Hematopoietic multipotent progenitor cell (in vitro differentiated cells): ENCODE measurements at places on chromosomes 6 and 20.

DNA sequence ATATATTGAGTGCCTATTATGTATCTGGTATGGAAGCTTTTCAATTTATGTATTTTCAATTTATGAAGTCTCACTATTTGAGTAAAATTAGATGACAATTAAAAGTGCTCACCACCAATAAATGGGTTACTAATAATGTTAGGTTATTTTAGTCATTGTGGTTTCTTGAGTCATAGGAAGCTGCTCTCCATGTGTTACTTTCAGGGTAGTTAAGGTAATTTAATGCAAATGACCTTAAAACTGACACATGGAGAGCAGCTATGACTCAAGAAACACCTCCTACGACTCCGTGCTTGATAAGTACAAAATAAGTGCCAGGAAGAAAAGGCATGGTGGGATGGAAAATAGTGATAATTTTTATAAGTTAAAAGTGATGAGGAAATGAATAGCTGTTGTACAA lies 16.5 kb upstream of the TINAG start:
- no peak for DNase-seq

DNA sequence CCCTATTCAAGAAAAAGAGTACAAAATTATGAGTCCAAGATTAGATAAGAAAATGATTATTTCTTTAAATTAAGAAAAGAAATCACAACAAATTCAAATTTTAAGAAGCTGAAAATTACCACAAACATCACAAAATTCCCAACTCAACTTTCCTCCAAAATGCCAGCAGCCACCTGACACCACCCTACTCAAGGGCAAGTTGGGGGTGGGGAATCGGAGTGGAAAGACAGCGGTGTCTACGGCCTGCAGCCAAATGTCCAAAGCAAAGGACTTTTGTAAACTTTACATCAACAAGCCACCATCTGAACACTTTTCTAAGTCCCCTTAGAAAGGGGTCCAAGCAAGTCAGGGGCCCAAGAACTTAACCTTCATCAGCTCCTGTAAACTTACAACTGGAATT lies 1.6 kb upstream of the EYA2 start:
- no peak for DNase-seq

- DNase-seq, result no peak
Observed at GRCh38 chr6:15614277-15614676, 48.6 kb downstream of the DTNBP1 start.

- no peak for DNase-seq
Observed at GRCh38 chr20:18613553-18613952, 25.7 kb downstream of the DTD1 start.

DNA sequence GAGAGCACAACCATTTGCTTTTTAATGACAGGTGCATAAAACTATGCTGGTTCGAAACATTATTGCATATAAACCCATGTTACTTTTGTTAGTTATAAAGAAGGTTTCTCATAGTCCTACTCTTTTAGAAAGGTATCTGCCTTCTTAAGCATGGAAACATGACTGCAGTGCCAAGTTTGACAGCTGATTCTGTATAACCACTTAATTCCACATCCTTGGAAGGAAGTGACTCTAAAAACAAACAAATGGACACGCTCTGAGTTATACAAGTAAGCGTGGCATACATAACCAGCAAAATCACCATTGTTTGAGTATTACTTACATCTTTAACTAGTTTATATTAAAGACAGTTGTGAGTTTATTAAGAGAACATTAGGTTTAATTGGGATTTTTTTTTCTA lies 125.0 kb upstream of the HDGFL1 start:
- no peak for DNase-seq

DNA sequence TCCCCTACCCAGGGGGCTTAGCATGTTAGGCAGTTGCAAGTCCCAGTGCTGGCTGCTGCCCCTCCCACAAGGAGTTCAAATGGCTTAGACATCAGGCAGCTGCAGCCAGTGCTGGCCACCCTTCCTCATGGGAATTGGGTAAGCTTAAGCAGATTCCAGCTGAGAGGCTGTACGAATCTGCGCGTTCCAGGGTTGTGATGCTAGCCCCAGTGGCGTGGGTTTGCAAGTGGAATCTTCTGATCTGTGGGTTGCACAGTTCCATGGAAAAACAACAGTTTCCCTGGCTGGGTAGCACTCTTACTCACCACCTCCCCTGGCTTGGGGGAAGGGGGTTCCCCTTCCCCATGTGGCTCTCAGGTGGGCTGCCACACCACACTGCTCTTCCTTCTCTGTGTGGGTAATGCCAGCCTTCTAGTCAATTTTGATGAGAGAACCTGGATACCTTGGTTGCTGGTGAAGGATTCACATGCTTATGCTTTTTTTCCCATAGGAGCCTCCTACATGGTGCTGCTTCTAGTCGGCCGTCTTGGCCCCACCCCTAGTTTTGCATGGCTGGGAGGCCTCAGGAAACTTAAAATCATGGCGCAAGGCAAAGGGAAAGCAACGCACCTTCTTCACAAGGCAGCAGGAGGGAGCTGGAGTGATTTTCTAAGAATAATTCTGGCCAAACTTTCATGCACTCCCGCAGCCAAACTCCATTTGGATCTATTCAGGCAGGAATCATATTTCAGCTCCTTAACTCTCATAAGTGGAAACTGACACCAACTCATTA lies 13.0 kb downstream of the DYNLT2 start:
- no peak for DNase-seq

- DNase-seq, result no peak
Observed at GRCh38 chr6:25027221-25027916, 91.6 kb upstream of the RIPOR2 start.

GRCh38 chr6:111987295-111987694 lies 66.6 kb upstream of the CCN6 start:
- DNase-seq, result no peak

- no peak for DNase-seq
Observed at GRCh38 chr6:163398115-163398514, 16.4 kb upstream of the QKI start.

DNA sequence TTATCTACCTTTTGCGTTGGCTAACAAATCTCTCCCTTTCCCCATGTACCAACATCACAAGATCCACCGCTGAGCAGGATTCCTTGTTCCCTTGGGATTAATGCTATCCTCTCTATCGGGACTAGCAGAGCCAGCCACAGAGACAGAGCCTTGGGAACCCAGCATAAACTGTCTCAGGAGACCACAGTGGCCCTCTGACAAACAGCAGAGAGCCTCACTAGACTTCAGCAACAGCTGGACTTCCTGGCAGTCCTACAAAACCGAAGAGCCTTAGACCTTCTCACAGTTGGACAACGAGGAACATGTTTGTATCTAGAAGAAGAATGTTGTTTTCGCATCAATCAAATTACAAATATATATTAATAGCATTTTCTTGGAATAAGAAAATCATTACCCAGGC lies 39.6 kb upstream of the POU5F1 start:
- no peak for DNase-seq

- no peak for DNase-seq
Observed at GRCh38 chr6:100663219-100663863, 198.6 kb upstream of the SIM1 start.

DNA sequence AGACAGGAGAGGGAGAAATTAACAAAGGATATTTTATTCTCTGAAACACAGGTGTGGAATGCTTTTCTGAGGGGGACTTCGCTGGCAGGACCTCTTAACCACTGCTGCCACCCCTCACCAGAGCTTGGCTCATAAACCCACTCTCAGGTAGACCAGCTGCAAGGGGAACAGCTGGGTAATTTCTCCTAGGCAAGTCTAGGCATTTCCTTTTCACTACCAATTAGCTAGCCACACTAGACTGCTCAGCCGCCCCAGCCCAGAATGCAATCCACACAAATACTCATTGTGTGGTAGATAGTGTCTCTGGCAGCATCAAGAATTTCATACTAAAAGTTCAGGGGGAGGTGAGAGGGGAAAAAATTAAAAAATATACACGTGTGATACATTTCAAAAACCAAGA lies 267.6 kb upstream of the ID4 start:
- no peak for DNase-seq

DNA sequence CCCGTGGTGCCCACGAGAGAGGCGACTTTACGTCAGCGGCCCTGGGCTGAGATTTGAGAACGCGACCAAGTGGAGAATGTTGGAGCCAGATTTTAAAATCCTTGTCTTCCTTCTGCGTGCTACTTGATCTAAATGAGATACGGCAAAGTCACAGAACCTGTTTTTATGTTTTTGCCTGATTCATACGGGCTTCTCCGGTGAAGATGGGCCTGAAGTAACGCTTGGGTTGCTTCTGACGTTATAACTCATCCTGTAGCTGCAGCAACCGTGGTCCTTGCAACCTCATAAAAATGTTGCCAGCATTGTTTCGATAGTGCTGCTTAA lies 462 bp upstream of the SLC35B3 start:
- DNase-seq, result no peak

- no peak for DNase-seq
Observed at GRCh38 chr6:101000341-101000740, 119.2 kb upstream of the ASCC3 start.

DNA sequence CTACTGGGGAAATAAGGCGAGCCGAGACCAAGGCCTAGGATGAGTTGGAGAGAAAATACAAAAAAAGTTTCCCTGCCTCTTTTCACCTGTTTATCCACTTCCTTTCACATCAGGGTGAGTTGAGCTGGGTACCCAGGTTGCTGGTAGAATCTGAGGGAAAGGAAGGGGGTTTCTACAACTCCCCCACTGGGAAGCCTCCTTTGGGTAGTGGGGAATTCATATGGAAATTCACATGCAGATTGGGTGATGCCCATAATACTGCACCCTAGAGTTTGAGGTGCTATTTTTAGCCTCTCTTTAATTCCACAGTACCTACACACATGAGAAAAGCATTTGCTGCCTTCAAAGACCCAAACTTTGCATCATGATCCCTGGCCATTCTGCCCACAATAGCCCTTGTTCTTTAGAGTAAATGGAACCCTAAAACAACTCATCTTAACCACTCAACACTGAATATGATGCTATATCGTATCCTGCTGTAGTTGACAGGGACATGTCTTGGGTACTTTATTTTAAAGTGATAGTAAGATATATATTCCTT lies 2.7 kb downstream of the OSTM1 start:
- no peak for DNase-seq

GRCh38 chr6:158626360-158627167 lies 18.0 kb downstream of the DYNLT1 start:
- DNase-seq, result no peak

DNA sequence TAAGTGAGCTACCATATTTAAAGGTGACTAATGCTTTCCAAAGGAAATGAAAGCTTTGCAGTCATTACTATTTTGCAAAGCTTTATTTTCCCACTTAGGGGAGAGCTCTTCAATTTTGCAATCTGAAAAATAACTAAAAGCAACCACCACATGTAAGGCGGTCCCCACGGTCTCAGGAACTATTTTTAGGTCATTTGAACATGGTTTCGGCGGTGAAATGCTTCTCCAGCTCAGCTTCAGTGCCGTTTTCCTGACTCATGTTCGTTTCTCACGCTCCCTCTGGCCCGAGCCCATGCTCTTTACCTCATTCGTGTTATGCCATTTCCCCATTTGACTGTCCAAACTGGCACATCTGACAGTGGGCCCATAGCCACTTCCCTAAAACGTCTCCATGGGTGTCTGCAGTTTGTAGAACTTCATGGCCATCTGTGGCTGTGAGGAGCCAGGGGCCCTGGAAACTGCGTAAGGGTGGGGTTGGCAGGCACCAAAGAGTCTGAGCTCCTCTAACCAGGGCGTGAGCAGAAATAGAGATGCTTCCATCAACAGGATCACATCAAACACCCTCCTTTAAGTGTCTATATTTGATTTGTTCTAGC lies 46.5 kb downstream of the ADTRP start:
- no peak for DNase-seq

GRCh38 chr20:44543358-44543757 lies 21.5 kb upstream of the SERINC3 start:
- DNase-seq, result no peak

- no peak for DNase-seq
Observed at GRCh38 chr20:60883496-60883895, 368.6 kb upstream of the CDH4 start.

GRCh38 chr6:135600931-135601330 lies 103.4 kb upstream of the AHI1 start:
- no peak for DNase-seq

DNA sequence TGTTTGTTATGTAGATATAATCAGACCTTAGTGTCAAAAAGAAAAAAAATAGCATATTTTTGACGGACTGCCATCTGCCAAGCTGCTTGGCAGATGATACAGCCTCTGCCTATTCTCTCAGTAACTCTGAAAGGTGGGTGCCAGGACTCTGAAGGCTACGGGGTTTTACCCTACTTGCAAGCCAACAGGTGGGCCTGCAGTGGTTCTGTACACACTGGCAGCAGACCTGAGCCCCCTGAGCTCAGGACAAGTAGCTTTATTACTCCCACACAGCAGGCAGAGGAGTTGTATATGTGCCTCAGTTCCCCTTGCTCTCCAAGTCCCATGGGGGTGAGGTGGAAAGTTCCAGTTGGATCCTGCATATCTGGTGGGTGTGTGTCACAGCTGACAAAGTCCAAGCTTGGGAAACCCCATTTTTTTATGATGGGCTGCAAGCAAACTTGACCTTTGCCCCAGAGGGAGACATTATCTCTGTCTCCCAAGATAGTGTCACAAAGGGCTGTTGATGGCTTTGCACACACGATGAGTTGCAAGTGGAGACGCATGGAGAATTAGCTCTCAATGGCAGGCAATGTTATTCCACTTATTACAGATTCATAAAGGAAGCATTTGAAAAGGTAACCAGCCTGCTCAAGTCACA lies 20.5 kb upstream of the AFDN start:
- no peak for DNase-seq

DNA sequence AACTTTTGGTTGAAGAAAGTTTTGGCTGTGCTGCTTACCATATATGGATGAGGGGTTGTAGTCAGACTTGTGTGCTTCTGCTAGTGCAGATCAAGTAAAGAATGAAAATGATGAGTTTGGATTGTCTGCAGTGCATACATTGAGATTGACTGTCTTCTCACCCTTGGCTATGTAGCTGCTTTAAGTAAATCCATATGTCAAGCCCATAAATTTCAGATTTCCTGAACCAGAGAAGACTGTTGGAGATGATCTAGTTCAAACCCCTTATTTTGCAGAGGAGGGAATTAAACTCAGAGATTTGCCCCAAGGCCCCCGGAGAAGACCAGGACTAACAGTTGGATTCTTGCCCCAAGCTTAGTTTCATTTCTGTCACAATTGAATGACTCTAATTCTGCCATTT lies 67.2 kb downstream of the PKIB start:
- DNase-seq, result no peak

DNA sequence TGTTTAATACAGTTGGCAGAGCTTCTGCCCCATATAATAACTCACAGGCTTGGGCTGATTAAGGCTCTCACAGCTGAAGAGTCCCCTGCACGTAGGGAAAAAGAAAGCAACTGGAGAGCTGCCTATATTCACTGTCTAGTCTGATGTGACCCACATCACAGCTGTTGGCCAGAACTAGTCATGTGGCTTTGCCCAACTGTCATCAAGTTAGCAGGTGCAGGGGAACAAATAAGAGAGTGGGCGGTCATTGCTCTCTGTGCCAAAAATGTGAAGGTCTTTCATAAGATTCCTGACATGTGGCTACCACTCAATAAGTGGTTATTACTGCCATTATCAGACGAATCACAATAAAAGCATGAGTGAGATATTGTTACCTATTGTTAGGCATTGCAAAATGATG lies 665.2 kb downstream of the DOK5 start:
- no peak for DNase-seq

- peak; percentile 47 for DNase-seq
Observed at GRCh38 chr6:88165844-88166492, at the start of gene CNR1. CNR1 (minus strand) TSS chr6:88166347; CDS start chr6:88145274, 21,073 bp downstream.
